ENCODE measurements at places on chromosomes 5 and 9.
A peak's percentile ranks its signal among the peaks of the same experiment; 100 is the strongest.

DNA sequence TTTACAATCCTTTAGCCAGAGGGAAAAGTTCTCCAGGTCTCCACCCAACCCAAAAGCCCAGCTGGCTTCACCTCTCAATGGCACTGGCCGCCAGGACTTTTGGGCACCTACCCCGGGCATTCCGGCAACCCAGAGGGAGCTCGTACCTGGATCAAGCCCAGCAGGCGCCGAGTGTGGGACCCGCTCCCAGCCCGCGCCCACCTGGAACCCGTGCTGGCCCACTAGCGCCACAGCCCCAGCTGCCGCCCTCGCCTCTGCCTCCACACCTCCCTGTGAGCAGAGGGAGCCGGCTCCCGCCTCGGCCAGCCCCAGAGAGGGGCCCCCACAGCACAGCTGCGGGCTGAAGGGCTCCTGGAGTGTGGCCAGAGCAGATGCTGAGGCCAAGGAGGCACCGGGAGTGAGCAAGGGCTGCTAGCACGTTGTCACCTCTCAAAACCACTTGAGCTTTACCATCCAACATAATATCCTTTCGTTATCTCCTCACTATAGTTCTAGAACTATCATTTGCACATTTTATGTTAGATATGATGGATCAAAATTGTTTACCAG, 69.7 kb downstream of the GCNT1 start:
- DNase-seq, result no peak

GRCh38 chr9:108272349-108272899, 583.4 kb downstream of the ACTL7B start:
- DNase-seq, result peak; percentile 14

DNA sequence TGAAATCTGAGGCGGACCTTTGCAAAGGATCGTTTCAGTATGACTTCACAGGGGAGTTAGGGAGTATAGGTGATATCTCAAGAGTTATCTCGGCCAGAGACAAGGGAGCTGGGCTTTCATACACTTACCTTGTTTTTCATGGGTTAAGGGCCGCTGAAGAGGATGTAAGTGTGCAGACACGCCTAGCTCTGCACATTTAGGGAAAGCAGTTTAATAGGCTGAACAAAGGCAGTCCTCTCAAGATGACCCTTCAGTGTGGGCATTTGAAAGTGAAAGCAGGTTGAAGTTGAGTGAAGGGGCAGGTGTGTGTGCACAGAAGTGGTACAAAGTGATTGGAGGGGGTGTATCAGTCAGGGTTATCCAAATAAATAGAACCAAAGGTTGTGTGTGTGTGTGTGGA, 33.1 kb upstream of the PRXL2C start:
- DNase-seq, result no peak

- no peak for DNase-seq
Observed at GRCh38 chr5:42026446-42026845, 101.4 kb downstream of the FBXO4 start.

DNA sequence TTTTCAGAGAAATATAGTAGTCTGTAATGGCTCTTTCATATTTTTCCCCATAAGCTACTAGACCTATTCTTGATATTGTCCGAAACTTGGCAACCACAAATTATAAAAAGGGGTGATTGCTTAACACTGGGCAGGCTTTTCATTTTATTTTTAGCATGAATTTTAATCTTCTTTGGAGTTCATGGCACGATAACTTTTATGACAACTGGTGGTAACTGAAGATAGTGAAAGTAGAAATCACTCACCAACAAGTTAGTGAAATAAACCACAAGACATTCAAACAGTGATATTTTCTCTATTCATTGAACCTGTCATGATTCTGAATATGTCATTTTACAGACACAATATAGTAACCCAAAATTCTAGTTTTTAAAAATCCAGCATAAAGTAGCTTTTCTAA, 213.9 kb downstream of the PRDM9 start:
- DNase-seq, result no peak

GRCh38 chr5:96079075-96079474, 117.4 kb upstream of the ELL2 start:
- DNase-seq, result no peak

GRCh38 chr5:1892685-1893445, 10.1 kb upstream of the IRX4 start:
- DNase-seq, result no peak

- no peak for DNase-seq
Observed at GRCh38 chr5:132663771-132664695, 6.1 kb downstream of the IL13 start.

GRCh38 chr9:113511047-113511521, 47.6 kb downstream of the RGS3 start:
- DNase-seq, result no peak

GRCh38 chr9:137341227-137341626, 39.2 kb upstream of the NRARP start:
- no peak for DNase-seq

DNA sequence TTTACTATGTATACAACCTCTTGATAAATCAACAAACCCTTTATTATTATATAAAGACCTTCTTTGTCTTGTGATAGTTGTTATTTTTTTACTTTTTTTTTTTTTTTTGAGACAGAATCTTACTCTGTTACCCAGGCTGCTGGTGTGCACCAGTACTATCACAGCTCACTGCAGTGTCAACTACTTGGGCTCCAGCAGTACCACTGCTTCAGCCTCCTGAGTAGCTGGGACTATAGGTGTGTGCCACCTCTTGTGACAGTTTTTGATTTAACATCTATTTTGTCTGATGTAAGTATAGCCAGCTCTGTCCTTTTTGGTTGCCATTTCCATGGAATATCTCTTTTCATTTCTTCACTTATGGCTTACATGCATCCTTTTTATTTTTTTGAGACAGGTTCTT, 42.6 kb downstream of the CREBRF start:
- DNase-seq, result no peak

DNA sequence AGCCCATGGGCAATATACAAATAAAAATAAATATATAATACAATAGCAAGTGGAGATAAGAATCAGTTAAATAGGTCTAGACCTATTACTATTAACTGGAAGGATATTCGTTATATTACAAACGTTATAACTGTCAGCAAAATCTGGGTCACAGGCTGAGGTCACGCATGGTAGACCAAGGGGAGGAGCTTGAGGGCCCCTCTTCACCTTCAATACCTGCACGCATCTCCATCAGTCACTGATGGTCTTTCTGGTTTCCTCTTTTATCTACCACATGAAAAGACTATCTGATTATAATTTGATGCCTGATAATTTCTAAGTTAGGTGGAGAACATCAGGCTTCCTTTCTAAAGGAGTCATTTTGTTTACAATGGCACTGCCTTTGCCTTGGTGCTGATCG, 43.2 kb downstream of the MAT2B start:
- DNase-seq, result no peak

- DNase-seq, result no peak
Observed at GRCh38 chr9:13069498-13069897, 210.0 kb downstream of the MPDZ start.

DNA sequence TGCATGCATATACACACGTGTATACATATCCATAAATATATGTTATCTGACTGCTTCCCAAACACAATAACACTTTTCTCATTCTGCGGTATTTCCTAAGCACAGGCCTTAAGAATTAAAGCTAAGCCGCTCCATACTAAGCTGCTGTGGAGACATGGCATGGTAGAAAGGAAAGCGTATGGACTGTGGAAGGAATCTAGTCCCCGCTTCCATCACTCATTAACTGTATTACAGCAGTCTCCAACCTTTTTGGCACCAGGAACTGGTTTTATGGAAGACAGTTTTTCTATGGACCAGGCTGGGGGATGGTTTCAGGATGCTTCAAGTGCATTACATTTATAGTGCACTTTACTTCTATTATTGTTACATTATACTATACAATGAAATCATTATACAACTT, 11.3 kb downstream of the CDKL3 start:
- no peak for DNase-seq

DNA sequence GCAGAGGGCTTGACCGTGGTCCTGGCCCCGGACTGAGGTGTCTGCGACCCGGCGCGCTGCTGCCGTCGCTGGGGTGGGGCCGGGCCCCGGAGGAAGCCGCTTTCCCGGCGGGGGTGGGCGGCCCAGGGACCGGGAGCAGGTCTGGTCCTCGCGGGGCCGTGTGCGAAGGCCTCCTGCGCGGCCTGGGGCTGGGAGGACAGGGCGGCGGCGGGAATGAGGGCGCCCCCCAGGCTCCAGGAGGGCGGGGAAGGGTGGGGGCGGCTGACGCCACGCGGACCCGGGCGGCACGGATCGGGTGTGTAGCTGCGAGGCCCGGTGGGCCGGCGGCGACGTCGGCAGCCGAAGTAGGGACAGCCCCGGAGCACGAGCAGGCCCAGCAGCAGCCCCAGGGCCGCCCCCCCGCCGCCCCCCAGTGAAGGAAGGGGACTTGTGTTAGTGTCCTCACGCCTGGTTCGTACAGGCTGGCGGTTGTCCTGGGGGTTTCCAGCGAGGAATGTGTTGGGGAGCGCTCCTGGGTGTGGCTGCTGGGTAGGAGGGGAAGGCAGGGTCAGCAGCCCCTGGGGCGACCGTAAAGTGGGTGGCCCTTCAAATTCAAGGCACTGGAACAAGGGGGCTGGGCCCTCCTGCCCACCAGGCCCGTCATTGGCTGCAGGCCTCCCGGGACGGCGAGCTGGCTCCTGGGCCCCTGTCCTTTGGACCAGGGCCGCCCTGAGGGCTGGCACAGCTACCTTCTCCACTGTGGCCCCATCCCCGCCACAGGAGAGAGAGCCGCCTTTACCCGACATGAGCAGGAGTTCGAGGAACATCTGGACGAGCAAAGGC, 597 bp upstream of the TMEM250 start:
- no peak for DNase-seq

GRCh38 chr9:137138722-137139467, at the start of gene GRIN1:
Gene GRIN1, plus strand, starts transcription at chr9:137139154. Its CDS starts 333 bp downstream, at chr9:137139487.
- DNase-seq, result peak; percentile 46

DNA sequence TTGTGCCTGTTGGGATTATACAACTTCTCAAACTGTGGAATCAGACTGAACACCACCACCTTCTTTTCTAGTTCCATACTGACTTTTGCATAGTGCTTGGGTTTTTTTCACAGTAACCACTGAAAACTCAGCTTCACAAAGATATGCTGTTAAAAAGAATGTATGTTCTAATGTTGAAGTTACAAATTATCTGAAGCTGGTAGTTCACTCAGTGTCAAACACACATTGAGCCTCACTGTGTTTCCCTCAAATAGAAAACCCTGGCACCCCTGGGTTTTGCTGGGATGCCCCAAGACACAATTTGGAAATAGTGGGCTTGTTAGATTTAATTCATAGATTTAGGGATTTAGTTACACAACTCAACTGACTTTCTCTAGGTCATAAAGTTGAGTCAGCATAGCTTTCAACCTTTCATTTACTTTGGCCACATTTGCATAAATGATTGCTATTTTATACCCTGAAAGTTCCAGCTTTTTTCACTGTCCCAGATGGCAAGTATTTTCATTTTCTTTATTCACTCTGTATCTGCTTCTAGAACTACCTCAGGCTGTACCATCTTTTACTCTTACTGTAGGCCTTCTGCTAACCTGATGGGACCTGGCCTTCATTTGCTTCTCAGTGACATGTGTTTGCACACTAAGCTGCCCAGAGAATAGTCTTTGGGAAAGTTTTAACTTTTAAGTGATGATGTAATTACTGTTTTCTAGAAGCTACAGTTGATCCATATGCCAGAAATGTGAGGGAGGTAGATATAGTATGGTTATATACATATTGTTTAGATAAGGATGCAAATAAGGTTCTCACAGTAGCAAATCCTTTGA, 115.1 kb downstream of the CDC42SE2 start:
- no peak for DNase-seq

DNA sequence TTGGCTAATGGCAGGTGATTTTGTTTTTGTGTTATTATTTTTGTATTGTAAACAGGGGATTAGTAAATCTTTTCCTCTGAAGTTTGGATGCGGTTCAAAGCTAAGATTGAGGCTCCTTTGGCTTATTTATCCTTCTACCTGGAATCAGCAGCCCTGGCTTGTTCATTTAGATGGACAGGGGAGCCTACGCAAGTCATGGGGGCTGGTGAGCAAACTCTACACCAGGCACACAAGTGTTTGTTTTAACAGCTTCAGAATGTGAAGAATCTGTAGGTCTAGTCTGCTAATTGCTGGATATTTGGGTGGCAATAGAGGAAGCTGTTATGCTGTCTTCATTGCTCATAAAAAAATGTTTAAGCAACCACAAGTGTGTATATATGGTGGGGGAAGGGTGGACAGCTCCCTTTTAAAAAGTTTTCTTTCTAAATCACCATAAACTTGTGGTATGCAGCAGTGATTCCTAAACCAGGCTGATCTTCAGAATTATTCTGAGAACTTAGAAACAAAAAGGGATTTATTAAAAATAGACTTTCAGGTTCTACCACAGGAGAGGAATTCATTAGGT, 20.7 kb downstream of the ZNF462 start:
- DNase-seq, result no peak

DNA sequence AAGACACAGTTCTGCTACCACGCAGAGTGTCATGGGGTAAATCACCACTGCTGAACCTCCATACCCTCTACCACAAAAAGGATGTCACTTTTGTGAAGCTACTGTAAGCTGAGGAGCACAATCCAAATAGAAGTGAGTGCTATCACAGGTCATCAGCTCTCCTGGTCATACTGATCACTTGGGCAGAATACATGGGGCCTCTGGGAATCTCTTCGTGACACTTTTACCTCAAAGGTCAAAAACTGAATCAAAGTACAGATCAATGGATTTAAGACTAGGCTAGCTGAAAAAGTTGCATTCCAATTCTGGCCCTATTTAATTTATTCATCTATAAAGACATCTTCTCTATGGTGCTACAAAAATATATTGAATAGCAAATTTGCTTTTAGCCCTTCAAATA, 115.5 kb downstream of the MPDZ start:
- DNase-seq, result no peak

- no peak for DNase-seq
Observed at GRCh38 chr5:41524174-41524573, 13.8 kb upstream of the PLCXD3 start.

- no peak for DNase-seq
Observed at GRCh38 chr5:61516946-61517345, 184.9 kb downstream of the ZSWIM6 start.

DNA sequence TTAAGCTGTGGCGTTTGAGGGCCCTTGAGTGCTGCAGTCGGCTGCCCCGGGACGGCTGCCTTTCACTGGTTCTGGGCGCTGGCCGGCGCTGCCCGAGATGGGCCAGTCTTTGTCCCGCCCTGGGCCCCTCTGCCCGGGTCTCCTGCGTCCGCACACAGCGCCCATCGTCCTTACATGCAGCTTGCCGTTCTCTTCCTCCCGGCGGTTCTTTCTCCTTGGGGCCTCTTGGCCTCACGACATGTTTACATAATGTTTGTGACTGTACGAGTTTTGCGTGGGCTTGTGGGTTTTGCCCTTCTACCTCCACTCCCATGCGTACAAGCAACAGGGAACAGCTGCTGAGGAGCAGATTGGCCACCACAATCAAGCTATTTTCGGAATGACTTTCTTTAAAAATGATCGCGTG, 618 bp downstream of the TNPO1 start:
- no peak for DNase-seq

- DNase-seq, result no peak
Observed at GRCh38 chr9:26234865-26235264, 556.6 kb upstream of the TUSC1 start.

DNA sequence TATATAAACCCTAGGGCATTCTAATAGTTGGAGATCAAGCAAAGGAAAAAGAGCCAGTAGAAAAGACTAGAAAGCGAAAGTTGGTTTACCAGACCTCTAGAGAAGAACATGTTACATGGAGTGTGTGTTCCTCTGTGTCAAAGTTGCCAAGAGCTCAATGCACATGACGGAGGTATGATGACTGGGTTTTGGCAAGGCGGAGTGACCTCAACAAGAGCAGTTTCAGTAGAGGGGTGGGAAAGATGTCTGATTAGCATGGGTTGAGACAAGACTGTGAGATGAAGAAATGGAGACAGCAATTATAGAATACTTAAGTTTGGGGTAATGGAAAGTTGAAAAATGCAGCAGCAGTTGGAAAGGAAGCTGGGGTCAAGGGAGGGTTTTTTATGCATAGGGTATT, 1.6 kb downstream of the ANKDD1B start:
- DNase-seq, result no peak

Measured in NCI-H2171 (cell line).